ENCODE measurements at places on chromosomes 12 and 14.
A peak's percentile ranks its signal among the peaks of the same experiment; 100 is the strongest.

DNA sequence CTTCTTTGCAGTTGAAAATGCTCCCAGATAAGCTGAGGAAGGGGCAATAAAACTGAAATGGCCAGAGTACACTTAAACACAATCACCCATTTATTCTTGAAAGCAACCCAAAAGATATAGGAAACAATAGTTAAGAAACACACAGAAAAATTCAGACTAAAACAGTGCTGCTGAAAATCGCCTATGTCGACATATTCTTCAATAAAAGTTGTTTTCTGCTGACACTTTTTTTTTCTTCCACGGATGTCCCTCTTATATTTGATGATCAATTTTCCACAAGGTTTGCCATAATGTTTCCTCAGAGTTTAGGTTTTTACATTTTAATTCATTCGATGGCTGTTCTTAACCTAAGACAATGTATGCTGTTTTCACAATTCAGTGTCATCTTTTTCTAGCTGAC, 74.2 kb downstream of the TPH2 start:
- DNase-seq, result no peak

- DNase-seq, result no peak
Measured at GRCh38 chr14:100051543-100051942, 13.7 kb upstream of the EVL start.

- no peak for DNase-seq
Measured at GRCh38 chr12:27506645-27507189, 17.3 kb upstream of the PPFIBP1 start.

DNA sequence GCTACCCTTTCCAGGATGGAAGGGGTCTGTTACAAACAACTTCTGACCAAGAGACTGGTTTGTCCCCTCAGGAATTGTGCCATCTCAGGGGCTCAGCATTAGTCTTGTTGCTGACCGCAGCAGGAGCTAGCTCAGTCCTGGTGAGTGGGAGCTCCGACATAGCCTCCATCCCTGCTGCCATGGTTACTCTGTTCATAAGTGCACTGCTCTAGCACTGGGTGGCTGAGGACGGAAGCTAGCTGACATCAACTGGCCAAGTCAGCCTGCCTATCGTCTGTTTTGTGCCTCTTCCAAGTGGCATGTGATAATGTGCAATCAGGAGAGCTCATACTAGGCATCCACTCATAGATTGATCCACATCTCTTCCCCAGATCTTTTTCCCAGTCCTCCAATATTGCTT, 7.5 kb downstream of the SLC17A8 start:
- no peak for DNase-seq

- DNase-seq, result no peak
Measured at GRCh38 chr14:77436042-77436441, 12.7 kb upstream of the NOXRED1 start.

DNA sequence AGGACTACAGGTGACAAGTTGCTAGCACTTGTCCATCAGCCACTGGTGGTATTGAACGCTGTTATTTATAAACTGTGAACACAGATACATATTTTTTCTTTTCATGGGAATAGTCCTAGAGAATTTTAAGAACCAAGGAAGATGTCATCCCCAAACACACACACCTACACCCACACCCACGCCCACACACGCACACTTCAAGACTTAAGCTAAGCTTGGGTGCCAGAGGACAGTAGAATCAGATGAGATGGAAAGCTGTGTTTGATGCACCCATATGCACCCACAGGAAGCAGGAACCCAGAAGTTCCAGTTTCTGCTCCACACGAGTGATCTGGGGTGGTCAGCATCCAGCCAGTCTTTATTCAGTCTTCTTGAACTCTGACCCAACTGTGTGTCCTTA, 348.3 kb downstream of the KCNH5 start:
- no peak for DNase-seq

- DNase-seq, result no peak
Measured at GRCh38 chr12:121441555-121441954, 41.6 kb downstream of the RNF34 start.

- peak; percentile 61 for DNase-seq
Measured at GRCh38 chr12:47079981-47080724, 394 bp upstream of the AMIGO2 start.

DNA sequence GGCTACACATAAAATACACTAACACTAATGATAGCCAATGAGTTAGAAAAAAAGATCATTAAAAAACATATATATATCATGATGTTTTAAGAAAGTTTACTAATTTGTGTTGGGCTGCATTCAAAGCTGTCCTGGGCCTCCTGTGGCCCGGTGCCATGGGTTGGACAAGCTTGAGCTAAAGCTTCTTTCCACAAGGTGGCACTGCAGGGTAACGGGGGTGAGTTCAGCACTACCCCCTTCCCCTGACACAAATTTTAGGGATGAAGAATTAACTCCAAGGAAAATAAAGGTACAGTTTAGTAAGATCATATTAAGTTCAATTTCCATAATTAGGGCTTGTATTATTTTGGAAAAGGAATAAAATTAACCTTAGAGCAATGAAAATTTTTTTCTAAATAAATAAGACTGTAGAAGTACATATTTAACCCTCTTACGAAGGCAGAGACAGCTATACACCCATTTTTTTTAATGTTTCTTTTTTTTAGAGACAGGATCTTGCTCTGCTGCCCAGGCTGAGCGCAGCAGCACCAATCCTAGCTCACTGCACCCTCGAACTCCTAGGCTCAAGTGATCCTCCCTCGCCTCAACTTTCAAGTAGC, 38.9 kb downstream of the PPP1R13B start:
- peak; percentile 49 for DNase-seq

DNA sequence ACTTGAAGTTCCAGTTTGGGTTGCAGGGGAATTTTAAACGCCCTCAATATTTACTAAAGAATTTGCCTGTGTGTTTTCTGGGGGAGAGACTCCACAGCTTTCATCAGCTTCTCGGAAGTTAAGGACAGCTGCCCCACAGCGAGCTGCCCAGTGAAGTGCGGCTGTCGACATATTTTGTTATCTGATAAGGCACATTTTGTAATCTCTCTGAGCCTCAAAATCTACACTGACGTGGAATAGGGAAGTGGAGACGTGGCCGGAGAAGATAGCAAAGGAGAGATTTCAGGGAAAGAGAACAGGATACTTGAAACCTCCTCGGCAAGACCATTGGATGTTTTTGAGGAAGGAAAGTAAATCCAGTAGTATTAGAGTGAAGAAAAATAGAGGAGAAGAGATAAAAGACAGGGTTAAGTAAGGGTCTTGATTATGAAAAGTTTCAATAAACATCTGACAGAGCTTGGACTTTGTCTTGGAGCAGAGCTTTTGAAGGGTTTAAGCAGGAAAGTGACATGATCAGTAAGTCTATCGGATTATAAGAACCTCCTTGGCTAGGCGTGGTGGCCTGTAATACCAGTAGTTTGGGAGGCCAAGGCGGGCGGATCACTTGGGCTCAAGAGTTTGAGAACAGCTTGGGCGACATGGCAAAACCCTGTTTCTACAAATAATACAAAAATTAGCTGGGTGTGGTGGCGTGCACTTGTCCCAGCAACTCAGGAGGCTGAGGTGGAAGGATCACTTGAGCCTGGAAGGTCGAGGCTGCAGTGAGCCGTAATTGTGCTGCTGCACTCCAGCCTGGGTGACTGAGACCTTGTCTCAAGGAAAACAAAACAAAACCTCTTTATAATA, 1.1 kb downstream of the POLR3B start:
- no peak for DNase-seq

GRCh38 chr14:61730756-61731373, 31.4 kb upstream of the SNAPC1 start:
- DNase-seq, result no peak

All from PC-9 (cell line).